NCI-H82 (cell line): ENCODE measurements at places on chromosomes 6 and 20.

DNA sequence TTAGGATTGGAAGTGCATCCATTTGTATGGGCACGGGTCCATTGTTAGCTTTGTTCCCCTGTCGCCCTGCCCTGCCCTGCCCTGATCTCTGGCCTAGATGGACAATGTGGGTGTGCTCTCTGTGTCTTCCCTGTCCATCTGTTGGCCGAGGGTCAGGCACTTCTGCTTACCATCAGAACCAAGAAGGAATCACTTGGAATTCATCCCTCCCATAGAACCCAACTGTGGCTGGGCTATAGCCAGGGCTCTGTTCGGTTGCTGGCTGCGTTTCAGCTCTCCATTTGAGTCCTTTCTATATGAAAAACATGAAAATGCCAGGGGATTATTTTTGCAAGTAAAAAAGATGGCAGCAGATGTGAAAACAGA is 26.6 kb upstream of the TULP4 start:
- no peak for DNase-seq

GRCh38 chr6:16092990-16093389 is 35.9 kb upstream of the MYLIP start:
- DNase-seq, result no peak

- no peak for DNase-seq
Measured at GRCh38 chr6:123841067-123841896, 37.6 kb downstream of the NKAIN2 start.

- peak; percentile 75 for DNase-seq
Measured at GRCh38 chr20:23320317-23320716, 30.3 kb upstream of the NXT1 start.

DNA sequence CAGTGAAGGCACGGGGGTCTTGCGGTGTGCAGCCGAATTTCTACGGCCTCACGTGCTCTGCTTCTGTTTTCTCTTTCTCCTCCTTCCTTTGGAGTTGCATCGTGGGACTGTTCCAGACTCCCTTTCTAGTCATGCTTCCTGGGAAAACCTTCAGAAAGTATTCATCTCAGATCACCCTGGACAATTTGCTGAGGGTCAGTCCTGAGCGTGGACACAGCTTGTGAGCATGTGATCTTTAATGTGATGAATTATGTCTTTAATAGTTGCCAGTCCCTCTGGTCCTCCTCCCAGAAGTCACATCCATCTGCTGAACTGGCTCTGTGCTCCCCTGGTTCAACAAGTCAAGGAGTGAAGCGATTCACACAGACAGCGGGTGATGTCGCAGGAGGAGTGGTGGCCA is 145.0 kb upstream of the PDE10A start:
- DNase-seq, result no peak

GRCh38 chr6:13668291-13668928 is 43.2 kb downstream of the RANBP9 start:
- no peak for DNase-seq

GRCh38 chr6:2772840-2773239 is 7.6 kb downstream of the WRNIP1 start:
- DNase-seq, result no peak

DNA sequence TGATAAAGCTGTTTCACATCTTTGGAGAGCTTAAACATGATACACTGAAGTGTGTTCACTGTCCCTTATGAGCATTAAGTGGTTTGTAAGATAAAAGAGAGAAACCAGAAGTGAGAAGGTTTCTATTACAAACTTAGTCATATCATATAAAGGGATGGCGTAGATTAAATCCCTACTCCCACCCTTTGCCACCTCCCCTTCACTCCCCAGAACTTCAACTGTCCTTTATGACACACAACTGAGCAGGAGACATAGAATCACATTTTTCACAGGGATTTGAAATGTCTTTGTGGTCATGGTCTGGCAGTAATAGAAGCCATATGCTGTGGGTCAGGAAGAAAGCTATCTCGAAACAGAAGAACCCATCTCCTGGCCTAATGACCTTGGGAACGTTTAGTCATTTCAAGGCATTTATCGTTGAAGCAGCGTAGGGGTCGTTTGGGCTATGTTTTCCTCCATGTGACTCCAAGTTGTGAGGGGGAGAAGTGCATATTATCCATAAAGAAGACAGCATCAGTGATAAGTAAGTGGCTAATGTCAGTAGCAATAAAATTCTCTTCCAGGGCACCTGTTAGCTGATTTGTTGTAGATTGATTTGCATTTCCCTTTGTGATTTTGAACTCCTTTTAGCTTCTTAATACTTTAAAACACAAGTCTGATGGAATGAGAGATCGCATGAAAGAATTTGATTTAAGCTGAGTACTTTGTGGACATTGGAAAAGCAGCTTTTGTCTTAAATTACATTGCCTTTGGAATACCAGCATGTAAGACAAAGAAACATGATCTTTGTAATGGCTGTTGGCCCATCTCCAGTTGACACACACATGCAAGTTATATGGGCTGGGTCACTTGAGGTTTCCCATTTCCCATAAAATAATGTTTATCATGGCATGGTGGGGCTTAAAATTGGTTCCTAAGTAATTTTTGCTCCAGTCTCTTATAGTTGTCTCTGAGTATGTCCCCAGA is 501.5 kb upstream of the FLRT3 start:
- DNase-seq, result no peak

- no peak for DNase-seq
Measured at GRCh38 chr6:11563793-11564192, 26.2 kb downstream of the TMEM170B start.

DNA sequence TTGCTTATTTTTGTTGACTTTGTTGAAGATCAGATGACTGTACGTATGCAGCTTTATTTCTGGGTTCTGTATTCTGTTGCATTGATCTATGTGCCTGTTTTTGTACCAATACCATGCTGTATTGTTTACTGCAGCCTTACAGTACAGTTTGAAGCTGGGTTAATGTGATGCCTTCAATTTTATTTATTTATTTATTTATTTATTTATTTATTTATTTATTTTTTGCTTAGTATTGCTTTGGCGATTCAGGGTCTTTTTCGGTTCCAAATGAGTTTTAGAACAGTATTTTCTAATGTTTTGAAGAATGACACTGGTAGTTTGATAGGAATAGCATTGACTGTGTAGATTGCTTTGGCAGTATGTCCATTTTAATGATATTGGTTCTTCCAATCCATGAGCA is 210.3 kb downstream of the EPM2A start:
- DNase-seq, result no peak

DNA sequence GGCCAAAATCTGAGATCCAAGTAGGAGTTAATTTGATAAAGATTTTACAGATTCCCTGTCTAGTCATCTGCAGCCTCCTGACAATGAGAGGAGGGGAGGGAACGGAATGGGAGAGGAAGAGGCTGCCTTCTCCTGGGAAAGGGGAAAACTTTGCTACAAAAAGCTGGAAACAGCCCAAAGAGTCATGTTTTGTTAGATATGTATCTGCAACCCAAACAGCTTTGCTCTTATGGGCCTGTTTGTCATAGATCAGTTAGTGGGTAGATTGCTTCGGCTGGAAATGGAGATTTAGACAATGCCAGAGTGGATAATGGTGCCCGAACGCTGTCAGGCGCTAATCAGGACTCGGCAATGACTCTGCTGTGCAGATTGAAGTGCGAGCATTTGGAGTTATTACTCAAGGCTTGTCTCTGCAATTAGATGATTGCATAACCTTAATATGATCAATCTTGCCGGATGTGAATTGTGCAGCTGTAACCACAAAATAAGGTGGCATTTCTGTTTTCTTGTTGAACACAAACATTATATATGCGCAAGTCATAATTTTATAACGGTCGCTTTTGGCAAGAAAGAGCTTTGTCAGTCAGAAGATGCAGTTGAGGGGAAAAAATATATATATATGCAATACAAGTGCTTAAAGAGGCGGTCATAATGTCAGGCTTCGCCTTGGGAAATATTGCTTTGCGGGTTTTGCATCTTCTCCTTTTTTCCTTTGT is 92.4 kb upstream of the MAFB start:
- DNase-seq, result no peak

GRCh38 chr6:104519566-104519965 is 340.2 kb downstream of the HACE1 start:
- DNase-seq, result no peak

DNA sequence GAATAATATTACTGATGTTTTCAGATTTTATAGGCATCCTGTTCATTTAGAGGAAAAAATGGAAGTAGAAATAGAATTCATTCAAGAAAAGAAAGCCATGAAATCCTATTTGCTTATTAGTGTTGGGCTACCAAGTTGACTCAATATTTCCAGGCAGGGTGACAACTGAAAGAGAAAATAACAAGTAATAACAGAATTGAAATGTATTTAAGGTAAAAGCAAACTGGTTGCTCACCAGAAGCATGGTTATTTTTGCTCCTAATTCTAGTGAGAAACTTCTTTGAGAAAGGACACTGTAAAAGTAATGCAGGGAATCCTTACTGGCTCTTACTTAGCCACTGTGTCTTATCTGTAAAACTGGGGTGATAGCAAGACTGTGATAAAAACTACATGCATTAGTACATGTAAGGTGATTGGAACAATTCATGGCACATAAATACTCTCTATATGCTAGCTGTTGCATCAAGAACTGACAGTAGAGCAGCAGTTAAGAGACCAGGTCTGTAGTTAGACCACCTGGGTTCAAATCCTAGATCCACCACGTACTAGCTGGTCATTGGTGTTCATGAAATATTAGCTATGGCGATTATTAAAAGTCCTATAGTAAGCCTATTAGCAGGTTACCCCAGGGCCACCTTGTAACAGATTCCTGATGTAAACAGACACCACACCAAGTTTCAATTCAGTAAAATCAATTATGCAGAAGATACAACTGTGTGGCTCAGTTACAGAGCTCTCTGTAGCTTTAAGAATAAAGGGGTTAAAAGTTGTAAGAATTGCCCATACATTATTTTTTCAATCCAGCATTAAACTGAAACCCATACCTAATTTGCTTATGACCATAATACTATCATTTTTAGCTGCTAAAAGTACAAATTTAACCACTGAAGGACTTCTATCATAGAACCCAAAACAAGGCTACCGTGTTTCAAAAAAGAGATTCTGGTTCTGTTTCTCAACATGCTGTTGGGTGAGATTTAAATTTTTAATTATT is 159.2 kb upstream of the COL21A1 start:
- DNase-seq, result no peak

- no peak for DNase-seq
Measured at GRCh38 chr6:48691420-48691819, 580.4 kb upstream of the PTCHD4 start.

DNA sequence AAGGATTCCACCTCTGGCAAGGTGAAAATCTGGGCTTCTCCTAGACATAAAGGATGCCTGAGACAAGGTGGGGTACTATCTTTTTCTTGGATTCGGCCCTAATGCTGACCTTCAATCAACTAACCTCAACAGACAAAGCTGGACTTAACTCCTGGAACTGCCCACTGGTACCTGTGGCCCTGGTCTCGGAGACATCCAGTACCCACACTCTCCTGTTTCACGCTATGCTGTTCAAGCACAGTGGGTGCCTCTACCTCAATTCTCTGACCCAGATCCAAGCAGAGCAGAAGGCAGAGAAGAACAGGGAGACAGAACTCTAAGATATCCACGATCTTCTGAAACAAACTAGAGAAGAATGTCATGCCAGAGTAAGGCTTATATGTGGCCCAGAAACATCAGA is 189.8 kb upstream of the FOXQ1 start:
- no peak for DNase-seq

DNA sequence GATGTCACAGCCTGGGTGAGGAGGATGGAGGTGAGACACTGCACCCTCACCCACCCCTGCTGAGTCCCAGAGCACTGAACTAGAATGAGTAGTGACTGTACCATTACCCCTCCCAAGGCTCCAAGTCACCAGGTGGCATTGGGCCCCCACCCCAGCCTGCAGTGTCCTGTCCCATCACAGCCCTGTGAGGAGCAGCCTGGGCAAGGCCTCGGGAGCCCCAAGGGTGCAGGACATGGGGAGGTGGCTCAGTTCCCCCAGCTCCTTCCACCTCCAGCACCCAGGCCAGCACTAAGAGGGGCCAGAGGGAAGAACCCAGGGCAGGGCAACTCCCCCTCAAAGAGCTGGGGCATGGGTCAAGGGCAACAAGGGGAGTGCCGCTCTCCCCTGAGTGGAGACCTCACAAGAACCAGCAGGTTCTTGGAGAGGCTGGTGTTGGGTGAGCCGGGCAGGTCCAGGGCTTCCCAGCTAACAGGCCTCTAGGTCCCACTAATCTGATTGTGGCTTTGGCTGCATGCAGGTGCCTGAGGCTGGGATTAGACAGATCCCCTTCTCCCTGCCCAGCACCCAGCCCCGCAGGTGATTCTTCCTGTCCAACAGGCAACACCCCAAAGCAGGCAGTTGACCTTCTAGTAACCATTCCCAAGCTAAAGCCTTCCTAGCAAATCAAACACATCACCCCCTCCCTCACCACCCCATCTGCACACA is 2.6 kb downstream of the CST4 start:
- DNase-seq, result peak; percentile 46

GRCh38 chr6:6714953-6715352 is 126.4 kb downstream of the LY86 start:
- DNase-seq, result no peak

- no peak for DNase-seq
Measured at GRCh38 chr6:109762769-109763441, 71.8 kb downstream of the FIG4 start.

- DNase-seq, result peak; percentile 39
Measured at GRCh38 chr6:166308033-166308768, at the start of gene PRR18. TSS of gene PRR18 (minus strand) at chr6:166308392. CDS start at chr6:166308142, 250 bp downstream.

- DNase-seq, result no peak
Measured at GRCh38 chr6:170010665-170011203, 259.3 kb downstream of the ERMARD start.

DNA sequence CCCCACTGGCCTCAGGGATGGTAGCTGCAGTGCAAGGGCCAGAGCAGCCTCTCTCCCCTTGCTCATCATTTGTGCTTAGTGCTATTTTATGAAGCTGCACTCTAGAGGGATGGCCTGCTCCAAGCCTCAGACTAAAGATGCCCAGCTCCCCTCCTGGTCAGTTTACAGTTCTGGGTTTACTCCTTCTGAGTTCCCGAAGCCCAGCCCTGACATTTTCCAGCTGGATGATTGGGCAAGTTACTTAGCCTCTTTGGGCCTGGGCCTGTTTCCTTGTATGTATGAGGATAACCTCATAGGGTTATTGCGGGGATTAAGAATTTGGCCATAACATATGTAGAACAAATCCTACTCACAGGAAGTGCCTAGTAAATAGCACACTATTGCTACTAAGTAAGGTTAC is 31.8 kb upstream of the EMILIN3 start:
- DNase-seq, result no peak

DNA sequence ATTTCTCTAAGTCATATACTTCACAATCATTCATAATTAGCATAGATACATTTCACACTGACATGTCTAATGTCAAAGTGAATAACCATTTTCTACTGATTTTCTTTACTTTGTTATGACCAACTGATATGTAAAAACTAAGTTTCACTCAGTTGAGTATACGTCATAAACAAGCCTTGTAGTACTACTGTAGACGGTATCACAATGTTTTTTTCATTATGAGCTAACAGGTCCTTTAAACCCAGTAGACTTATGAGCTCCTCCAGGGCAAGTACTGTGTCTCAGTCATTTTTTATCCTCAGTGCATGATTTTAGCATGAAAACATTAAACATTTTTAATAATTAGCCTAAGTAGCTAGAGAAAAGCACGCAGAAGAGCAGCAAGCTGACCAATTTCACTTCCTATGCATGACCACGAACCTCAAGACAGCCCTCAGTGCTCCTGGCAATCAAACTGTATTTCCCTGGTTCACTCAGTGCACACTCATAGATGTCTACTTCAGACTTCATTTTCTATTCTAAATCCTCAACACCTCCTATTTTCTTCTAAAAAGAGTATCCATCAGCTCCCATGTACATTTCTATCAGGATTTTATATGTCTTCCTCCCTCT is 32.0 kb upstream of the TFAP2D start:
- DNase-seq, result no peak

GRCh38 chr6:80088637-80089036 is 17.8 kb upstream of the BCKDHB start:
- DNase-seq, result no peak
